ENCODE measurements at places on chromosomes 5 and 9. TPM values are rescaled to one million over a fixed set of nuclear protein-coding genes. Genes with fewer than 3 reads are reported as not detected.

- no peak for DNase-seq
Measured at GRCh38 chr9:15909297-15909696, 356.5 kb downstream of the CCDC171 start.

DNA sequence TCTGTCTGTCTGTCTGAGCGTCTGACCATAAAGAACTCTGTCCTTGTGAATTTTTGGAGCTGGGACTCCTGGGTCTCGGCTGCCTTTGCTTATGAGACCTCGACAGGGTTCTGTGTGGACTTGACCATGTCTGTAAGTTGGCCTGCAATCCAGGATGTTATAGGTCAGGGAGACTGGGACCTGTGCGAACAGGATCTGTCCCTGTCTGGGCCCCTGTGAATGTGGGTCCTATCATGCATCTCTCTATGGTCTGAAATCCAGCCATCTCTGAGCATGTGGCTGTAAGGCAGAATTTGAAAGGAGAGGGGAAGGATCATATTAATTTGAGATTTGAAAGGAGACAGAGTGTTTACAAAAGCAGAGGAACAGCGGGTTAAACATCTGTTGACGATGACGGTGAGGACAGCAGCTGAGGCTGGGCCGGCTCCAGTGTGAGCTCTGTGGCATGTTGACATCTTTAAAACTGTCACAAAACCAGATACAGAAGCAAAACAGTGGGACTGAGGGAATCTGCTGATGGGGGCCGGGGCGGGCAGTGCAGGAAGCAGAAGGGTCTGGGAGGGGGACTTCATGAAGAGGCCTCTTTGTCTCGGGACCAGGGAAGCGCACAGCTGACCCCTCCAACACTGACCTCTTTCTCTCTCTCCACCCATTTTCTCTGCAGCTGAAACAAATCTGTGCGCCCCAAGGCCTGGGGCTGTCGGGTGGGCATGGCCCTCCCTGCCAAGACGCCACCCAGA is 19.1 kb upstream of the MVB12B start:
- DNase-seq, result no peak

DNA sequence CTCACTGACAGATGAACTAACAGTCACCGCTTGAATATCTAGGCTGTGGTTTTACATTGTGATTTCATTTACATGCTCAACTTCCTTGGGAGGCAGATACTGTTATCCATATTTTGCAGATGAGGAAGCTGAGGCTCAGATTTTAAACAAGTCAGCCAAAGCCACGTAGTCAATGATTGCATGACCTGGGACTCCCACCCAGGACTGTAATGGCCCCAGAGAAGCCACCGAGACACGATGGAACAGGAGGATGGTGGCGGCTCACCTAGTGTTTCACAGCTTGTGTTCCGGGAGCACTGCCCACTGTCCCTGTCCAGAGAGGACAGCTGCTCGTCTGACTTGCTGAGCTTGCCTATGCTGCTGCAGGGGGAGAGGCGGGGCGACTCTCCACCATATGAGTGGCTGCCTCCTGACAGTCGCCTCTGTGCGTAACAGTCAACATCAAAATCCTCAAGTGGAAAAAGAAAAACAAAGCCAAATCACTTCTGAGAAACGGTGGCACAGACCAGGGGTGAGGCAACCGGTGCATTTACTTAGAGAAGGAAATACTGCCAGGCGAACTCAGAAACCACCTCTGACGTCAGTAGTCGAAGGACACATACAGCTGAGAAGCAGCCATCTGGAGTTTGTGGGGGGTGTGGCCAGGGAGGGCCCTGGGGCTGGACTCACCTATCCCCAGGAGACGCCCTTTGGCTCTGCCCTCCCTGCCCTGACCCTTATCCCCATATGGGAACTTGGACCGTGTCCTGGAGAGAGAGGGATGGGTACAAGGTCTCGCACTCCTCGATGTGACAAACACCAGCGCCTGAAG is 82.5 kb downstream of the PRRT1B start:
- DNase-seq, result peak; percentile 29

ZNF618 gene
- total RNA-seq, result 0.70 TPM

- peak; percentile 88 for DNase-seq
Measured at GRCh38 chr9:127388037-127388855, 8.7 kb upstream of the SLC2A8 start.

DNA sequence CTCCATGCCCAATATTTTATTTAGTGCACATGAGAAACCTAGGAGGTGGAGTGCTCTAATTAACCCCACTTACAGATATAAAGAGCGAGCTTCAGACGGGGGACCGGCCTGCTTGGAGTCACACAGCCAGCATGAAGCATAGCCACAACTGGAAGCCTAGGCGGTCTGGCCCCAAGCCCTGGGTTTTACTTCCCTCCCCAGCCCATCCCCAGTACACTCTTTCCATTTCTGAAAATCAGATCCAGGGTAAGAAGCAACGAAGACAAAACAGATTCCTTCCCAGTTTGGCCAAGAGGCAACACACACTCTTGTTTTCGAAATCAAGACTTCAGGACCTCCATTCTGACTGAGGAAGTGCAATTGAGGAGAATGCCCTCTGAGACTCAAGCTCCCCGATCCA is 27.1 kb downstream of the KCNMB1 start:
- DNase-seq, result no peak

DNA sequence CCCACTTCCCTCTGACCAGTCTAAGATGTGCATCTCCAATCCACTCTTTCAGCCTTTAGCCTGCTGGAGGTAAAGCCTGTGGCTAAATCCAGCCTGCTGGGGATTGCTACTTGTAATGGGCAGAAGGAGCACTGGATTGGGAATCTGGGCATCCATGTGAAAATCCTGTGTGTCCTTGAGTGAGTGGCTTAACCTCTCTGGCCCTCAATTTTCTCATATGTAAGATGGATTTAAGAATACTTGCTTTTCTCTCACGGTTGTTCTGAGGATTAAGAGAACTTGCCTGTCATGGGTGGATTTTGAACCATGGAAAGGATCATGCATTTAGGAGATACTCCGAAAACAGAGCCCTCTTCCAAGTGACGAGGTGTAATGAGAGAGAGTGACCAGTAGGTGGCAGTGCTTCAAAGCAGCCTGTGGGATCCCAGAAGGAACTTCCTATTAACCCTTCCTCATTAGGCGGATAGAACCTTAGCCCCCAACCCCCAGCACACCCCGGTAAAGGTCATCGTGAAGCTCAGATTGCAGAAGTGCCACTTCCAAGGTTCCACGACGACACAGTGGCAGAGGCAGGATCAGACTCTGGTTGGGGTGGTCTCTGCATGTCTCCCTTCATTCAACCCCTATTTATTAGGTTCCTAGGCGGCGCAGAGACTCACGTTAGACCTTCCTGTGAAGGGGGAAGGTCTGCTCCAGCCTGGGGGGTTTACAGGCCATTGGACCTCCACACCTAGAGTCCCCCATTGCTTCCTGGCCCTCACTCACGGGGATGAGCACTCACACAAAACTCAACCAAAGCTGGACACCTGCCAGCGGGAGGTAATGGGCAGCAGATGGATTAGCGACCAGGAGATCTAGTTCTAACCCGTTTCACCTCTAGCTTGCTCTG is 68.7 kb upstream of the ZNF618 start:
- peak; percentile 8 for DNase-seq

DNA sequence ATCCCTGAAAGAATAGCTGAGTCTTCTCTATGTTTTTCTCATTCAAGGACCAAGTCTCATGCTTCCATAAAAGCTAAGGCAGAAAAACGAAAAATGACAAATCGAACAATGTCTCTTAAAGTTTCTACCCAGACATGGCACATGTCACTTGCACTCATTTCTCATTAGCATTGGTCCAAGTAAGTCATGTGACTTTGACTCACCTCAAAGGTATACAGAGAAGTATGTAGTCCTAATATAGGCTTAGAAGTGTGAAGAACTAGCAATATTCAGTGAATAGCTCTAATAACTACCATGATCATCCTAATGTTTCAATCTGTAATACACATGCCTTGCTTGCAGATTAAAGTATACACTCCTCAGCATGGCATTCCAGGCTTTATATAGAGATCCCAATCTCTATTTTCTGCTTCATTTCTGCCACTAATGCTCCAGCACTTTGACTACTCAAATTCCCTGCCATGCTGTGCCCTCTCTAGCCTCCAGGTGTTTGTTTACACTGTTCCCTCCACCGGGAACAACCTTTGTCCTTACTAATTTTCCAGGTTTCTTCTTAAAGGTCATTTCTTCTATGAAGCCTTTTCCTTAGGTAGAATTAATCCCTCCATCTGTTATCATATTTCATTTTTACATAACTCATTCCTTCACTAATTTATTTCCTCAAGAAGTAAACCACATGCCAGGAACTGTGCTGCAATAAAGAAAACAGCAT is 98.9 kb downstream of the CEMIP2 start:
- no peak for DNase-seq

OTULINL gene
- 20.8 TPM for total RNA-seq

DNA sequence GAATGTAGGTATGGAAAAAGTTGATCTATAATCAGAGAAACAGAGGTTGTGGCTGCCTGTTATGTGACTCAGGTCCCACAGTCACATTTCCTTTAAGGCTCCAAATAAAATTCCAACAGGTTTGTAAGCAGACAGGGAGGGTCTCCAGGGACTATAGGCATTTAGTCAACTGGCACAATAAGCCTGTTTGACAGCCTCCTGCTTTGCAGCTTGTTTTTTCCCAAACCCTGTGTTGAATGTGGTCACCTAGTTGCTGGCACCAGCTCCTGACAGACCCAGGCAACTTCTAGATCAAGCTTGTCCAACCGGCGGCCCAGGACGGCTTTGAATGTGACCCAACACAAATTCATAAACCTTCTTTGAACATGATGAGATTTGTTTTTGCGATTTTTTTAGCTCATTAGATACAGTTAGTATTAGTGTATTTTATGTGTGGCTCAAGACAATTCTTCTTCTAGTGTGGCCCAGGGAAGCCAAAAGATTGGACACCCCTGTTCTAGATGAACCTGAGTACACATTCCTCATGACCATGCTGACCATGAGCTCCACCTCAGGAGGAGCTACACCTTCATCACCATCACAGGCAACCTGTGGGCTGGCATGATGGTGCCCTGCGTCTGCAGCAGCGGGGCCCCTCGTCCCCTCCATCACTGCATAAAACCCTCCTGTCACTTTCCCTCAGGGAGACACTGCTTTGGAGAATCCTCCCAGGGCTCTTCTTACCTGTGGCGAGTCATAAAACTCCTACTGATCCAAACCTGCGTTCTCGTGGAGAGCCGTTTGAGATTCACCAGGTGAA is 15.7 kb upstream of the GRHPR start:
- no peak for DNase-seq

- DNase-seq, result no peak
Measured at GRCh38 chr9:136079916-136080246, 15.2 kb downstream of the NACC2 start.

GRCh38 chr5:107485184-107485583 is 185.6 kb downstream of the EFNA5 start:
- no peak for DNase-seq

DNA sequence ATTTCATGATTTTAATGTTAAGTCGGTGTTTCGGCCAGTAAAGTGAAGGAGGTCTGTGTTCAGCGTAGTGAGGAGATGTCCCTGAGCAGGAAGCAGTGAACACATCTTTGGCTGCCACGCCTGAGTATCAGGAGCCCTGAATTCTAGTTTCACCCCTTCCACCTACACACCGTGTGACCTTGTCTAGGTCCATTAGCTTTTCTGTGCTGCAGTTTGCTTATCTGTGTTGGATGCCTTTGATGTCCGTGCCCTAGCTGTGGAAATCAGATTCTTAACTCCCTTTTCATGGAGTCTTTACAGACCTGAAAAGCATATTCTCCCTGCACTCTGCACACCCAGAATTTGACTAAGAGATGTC is 601 bp downstream of the FBXO38 start:
- peak; percentile 3 for DNase-seq

CACNA1B gene
- not detected for total RNA-seq

GRCh38 chr9:81370650-81371049 is 318.7 kb downstream of the TLE1 start:
- DNase-seq, result no peak

C9orf50 gene
- total RNA-seq, result not detected

HTR4 gene
- not detected for total RNA-seq

DNA sequence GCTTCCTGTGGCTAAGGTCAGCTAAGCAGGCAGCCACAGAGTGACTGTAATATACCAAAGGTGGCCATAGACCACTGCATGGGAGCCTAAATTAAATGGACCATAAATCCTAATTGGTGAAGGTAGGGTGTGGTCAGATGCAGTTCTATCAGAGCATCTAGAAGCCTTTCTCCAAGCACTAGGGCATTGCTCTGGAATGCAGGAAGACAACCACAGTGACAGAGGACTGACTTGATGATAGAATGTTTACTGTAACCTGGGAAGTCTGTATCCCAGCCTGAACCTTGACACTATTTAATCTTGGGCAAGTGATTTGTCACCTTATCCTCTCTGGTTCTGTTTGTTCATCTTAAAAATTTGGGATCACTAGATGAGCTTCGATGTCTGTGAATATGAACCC is 2.3 kb downstream of the FBXO38 start:
- no peak for DNase-seq

DNA sequence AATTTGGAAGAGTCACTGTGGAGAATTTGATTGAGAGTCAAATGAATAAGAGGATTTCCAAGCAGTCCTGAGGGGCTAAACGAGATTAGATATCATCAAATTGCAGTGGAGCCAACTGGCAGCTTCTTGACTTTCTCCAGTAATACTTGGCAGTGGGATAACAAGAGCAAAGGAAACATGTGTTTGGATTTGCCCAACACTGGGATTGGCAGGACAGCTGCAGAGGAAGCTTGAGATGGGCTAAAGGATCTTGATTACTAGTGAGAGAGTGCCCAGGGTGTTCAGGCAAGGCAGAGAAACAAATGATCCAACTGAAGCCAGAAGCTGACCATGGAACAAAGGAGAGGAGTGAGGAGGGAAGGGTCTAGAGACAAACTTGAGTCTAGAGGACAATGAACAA is 356.0 kb upstream of the ISL1 start:
- no peak for DNase-seq

- DNase-seq, result no peak
Measured at GRCh38 chr9:21967169-21967568, 27.0 kb downstream of the CDKN2A start.

DNA sequence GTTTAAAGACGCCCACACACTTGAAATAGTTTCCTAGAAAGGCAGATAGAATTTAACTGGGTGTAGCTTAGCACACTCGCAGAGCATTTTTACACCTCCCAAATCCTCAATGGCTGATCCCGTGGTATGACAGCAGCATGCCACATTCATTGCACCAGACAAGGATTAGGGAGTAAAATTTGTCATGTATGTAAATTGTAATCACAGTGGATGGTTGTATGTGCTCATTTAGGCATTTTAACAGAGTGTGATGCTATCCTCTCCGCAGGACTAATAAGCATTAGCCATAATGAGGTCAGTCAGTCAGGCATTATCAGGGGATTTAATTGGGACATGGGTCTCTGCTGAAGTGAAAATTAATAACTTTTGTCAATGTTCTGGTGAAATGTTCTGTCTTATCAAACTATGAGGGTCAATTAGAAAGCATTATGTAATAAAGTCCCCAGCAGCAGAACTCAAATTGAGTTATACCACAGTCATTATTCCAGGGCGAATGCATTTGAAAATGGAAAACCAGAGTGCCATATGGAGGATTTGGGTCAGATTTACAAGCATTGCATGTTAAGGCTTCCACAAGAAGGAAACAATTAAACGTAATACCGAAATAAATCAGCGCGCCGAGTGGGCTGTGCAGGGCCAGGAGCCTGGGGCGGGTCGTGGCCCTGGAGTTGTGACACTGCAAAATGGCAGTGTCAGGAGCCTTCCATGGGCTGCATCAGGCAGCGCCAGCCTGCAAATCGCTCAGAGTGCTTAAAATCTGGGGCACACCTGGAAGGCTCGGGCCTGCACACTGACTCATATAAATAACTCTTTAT is 602.2 kb downstream of the BNC2 start:
- DNase-seq, result no peak
